ENCODE measurements at places on chromosomes 5 and 9.
A peak's percentile ranks its signal among the peaks of the same experiment; 100 is the strongest.

DNA sequence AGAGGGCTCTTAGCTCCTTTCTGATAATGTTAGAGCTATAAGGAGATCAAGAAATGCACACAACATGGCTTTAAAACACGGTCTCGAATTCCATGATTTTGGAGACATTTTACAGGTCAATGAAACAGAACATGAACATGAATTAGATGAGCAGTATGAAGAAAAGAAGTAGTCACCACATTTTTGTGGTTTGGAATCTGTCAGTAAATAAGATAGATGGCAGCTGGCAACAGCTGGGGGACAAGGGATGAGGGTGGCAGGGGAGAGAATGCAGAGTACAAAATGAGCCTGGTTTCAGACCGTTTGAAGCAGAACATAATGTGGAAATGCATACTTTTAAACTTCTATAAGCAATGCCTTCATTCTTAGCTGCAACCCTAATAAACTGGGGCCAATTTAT, 107.1 kb downstream of the OXCT1 start:
- no peak for DNase-seq
- H3K4me3 ChIP-seq: no peak overlapping the region
- H3K27me3 ChIP-seq: no peaks in the 10 kb centered on the region
- peaks cover 16% of the 10 kb centered on the region for H3K4me1 ChIP-seq

GRCh38 chr5:113039934-113040285, 63.3 kb downstream of the DCP2 start:
- DNase-seq: no peak
- peaks cover 7% of the 10 kb centered on the region for H3K4me1 ChIP-seq
- peak overlapping the region; percentile 24 for H3K27ac ChIP-seq
- no peaks in the 10 kb centered on the region for H3K27me3 ChIP-seq

- DNase-seq: no peak
- H3K4me3 ChIP-seq: no peak overlapping the region
- no peaks in the 10 kb centered on the region for H3K27me3 ChIP-seq
- no peaks in the 10 kb centered on the region for H3K36me3 ChIP-seq
- H3K4me1 ChIP-seq: no peaks in the 10 kb centered on the region
Measured at GRCh38 chr9:119121899-119122298, 247.3 kb downstream of the BRINP1 start.

GRCh38 chr9:135797507-135798262, 95.7 kb downstream of the KCNT1 start:
- no peak for DNase-seq
- H3K4me1 ChIP-seq: peaks cover 13% of the 10 kb centered on the region
- no peak overlapping the region for H3K4me3 ChIP-seq
- H3K27me3 ChIP-seq: no peaks in the 10 kb centered on the region
- no peak overlapping the region for H3K27ac ChIP-seq
- no peaks in the 10 kb centered on the region for H3K36me3 ChIP-seq

GRCh38 chr5:94740286-94740685, 121.8 kb downstream of the SLF1 start:
- H3K27me3 ChIP-seq: no peaks in the 10 kb centered on the region

GRCh38 chr5:103259705-103260355, 1.3 kb downstream of the MACIR start:
- H3K27me3 ChIP-seq: no peaks in the 10 kb centered on the region
- DNase-seq: no peak
- peak overlapping the region; percentile 86 for H3K27ac ChIP-seq
- H3K4me1 ChIP-seq: peaks cover 13% of the 10 kb centered on the region
- no peaks in the 10 kb centered on the region for H3K36me3 ChIP-seq
- H3K4me3 ChIP-seq: peak overlapping the region; percentile 87

- no peak overlapping the region for H3K27ac ChIP-seq
- no peak for DNase-seq
- no peaks in the 10 kb centered on the region for H3K27me3 ChIP-seq
- no peak overlapping the region for H3K4me3 ChIP-seq
- H3K4me1 ChIP-seq: peaks cover 21% of the 10 kb centered on the region
- H3K36me3 ChIP-seq: no peaks in the 10 kb centered on the region
Measured at GRCh38 chr5:1526681-1527131, 2.9 kb upstream of the LPCAT1 start.
